Tongue (tissue), 3 donors: ENCODE measurements at places on chromosomes 2 and 18.

DNA sequence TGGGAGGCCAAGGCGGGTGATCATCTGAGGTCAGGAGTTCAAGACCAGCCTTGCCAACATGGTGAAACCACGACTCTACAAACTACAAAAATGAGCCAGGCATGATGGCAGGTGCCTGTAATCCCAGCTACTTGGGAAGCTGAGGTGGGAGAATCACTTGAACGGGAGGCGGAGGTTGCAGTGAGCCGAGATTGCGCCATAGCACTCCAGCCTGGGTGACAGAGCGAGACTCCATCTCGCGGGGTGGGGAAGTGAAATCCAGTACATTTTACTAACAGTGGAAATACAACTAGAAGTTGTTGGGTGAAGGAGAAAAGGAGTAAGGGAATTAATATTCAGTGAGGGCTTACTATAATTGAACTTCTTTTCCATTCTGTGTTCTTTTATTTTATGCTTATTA lies 13.2 kb upstream of the ENOSF1 start:
- no peak for DNase-seq

DNA sequence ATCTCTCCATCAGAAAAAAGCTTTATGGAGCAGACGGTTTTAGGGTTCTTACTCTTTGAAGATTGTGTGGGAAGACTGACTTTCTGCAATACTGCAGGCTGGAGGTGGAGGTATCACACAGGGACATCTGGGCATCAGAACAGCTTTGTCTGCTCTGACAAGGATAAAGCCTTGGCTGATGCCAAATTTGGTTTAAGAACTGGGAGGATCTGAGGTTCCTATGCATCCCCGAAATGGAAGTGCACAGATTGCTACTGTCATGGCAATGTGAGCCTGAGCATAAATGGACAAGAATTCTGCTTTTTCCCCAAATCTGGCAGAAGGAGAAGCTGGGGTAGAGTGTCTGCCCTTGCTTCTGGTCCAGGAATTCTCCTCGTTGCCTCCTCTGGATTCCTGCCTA lies 424.3 kb downstream of the SLC4A3 start:
- no peak for DNase-seq

DNA sequence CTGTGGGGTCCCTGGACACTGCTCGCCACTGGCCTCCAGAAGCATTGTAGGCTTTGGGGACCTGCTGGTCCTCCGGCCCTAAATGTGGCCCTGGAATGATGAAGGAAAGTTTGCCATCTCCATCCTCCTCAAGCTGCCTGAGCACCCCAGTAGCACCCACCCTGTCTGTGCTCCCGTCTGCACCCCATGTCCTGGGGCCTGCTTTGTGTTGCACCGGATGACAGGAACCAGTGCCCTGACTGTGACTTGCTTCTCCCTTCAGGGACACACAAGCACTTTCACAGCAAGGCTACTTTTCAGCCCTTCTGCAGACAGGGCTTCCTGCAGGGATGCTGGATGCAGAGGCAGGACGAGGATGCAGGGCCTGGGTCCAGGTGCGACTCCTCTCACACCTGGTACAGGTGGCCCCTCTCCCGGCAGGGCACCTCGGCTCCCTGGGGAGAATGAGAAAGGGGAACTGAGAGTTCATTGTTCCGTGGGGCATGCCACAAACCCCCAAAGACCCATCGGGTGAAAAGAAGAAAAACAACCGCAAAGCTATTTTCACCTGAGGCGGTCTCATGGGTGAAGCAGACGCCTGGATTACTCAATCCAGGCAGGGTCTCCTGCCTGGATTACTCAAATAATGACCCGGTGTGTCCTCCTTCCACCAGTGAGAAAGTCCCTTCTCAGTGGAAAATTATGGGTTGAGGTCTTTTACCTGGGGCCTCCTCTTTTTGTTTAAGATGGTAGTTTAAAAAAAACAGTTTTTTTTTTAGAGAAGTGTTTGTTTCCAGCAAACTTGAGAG lies 74.9 kb downstream of the LONRF2 start:
- no peak for DNase-seq

DNA sequence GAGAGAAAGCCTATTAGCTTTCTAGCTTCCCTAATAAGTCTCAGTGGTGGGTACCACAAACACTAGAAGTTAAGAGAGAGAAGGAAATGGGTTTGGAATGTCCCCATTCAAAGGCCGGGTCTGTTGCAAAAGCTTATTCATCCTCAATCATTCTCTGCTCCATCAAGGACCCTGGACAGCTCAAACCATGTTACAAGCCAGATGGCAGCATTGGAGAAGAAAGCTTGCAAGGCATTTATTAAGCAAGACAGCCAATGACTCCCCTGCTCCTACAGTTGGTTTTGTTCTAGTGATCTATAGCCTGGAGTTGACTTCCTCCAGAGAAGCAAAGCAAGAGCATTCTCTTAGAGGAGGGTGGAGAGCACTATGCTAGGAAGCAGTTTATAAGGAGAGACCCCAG lies 86.9 kb upstream of the LMAN1 start:
- peak; percentile 53 for DNase-seq

DNA sequence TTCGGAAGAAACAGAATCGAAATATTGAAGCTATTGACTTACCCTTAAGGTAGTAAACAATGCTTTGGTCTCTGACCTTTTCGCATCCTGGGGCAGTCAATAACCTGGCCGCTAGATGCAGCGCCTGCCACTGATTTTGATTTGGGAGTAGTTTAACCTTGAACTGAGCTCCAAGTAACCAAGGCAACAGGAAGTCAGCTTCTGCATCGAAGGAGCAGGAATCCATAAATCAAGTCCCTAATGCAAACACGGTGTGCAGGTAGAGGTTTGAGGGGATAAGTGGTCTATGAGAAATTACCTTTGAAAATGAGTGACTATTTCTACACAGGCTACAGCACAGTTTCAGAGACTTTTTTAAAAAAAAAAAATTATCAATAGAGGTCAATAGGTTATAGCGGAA lies 353.5 kb downstream of the SETBP1 start:
- no peak for DNase-seq

DNA sequence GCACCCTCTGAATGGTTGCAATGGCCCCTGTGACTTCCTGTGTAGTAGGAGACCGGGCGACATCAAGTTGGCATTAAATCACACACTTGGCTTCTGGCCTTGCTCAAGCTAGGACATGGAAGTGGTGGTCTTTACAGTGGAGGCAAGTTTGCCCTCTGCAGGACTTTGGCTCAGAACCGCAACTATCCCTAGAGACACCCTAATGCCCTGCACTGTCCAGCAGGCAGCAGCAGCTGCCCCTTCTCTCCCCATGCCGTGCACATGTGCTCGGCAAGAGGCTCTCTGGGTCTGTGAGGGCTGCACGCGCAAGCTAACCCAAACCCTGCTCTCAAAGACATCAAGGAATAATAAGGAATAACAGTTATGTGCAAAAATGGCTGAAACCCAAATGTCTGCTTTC lies 106.5 kb downstream of the COL6A3 start:
- DNase-seq: no peak

GRCh38 chr2:180385601-180386201 lies 378.6 kb upstream of the CWC22 start:
- peak; percentile 74 for DNase-seq

DNA sequence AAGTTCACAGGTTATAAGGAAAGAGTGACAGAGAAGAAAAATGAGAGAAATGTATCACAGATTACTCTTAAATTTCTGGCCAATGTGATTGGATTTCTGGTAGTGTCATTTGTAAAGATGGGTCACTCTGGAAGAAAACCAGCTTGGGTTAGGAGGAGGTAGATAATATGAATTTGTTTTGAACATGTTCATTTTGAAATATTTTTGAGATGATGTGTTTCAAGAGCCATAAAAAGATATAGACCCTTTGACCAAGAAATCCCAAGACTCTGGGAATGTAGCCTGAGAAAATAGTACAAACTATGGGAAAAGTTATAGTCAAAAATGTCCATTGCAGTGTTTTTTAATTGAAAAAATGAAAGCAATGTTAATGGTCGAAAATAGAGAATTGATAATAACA lies 70.7 kb downstream of the CALCRL start:
- DNase-seq: no peak

DNA sequence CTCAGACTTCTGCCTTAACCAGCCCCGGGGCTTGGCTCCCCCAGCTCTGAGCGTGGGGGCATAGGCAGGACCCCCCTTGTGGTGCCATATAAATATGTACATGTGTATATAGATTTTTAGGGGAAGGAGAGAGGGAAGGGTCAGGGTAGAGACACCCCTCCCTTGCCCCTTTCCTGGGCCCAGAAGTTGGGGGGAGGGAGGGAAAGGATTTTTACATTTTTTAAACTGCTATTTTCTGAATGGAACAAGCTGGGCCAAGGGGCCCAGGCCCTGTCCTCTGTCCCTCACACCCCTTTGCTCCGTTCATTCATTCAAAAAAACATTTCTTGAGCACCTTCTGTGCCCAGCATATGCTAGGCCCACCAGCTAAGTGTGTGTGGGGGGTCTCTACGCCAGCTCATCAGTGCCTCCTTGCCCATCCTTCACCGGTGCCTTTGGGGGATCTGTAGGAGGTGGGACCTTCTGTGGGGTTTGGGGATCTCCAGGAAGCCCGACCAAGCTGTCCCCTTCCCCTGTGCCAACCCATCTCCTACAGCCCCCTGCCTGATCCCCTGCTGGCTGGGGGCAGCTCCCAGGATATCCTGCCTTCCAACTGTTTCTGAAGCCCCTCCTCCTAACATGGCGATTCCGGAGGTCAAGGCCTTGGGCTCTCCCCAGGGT lies 5.5 kb downstream of the CTDSP1 start:
- DNase-seq: no peak

DNA sequence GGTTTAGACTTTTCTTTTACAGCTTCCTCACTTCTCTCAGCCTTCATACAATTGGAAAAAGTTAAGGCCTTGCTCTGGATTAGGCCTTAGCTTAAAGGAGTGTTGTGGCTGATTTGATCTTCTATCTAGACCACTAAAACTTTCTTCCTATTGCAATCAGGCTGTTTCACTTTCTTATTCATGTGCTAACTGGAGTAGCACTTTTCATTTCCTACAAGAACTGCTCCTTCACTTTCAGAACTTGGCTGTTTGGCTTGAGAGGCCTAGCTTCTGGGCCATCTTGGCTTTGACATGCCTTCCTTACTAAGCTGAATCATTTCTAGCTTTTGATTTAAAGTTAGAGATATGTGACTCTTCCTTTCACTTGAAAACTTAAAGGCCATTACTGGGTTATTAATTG lies 114.3 kb downstream of the ARHGEF4 start:
- DNase-seq: no peak

- DNase-seq: peak; percentile 65
Measured at GRCh38 chr18:1018181-1018681, 113.6 kb downstream of the ADCYAP1 start.

GRCh38 chr2:23241121-23241520 lies 143.9 kb upstream of the KLHL29 start:
- DNase-seq: peak; percentile 91

DNA sequence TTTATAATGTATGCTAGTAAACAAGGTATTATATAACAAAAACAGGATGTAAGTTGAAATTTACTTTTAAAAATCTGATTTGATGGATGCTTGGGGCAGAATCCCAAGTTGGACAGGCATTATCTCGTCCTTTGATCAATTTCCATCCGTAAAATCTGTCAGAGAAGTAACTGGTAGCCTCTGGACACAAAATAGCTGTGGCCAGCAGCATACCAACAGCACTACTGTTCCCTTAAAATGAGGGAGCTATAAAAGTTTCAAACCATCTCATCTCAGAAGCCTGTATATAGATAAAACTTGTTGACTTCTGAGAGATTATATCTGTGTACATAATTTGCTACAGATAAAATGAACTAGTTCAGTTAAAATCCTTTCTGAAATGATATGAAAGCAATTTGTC lies 14.7 kb upstream of the METAP1D start:
- no peak for DNase-seq

GRCh38 chr2:200677721-200678532 lies 92.1 kb downstream of the AOX1 start:
- peak; percentile 53 for DNase-seq

DNA sequence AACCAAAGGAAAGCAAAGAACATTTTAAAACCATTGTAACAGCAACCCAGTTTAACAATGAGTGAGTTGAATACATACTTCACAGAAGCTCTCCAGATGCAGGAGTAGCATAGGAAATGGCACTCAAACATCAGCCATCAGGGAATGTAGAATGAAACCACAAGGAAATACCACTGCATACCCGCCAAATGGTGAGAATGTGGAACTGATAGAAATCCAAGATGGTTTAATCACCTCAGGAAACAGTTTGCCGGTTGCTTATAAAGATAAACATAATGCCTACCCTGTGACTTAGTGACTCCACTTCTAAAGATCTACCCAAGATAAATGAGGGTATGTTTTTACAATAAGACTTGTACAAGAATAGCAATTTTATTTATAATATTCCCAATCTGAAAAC lies 132.0 kb downstream of the GALNT1 start:
- DNase-seq: no peak

- no peak for DNase-seq
Measured at GRCh38 chr2:42880738-42881690, 88.6 kb upstream of the HAAO start.

GRCh38 chr2:83291083-83291482 lies 1168.0 kb downstream of the SUCLG1 start:
- DNase-seq: no peak

DNA sequence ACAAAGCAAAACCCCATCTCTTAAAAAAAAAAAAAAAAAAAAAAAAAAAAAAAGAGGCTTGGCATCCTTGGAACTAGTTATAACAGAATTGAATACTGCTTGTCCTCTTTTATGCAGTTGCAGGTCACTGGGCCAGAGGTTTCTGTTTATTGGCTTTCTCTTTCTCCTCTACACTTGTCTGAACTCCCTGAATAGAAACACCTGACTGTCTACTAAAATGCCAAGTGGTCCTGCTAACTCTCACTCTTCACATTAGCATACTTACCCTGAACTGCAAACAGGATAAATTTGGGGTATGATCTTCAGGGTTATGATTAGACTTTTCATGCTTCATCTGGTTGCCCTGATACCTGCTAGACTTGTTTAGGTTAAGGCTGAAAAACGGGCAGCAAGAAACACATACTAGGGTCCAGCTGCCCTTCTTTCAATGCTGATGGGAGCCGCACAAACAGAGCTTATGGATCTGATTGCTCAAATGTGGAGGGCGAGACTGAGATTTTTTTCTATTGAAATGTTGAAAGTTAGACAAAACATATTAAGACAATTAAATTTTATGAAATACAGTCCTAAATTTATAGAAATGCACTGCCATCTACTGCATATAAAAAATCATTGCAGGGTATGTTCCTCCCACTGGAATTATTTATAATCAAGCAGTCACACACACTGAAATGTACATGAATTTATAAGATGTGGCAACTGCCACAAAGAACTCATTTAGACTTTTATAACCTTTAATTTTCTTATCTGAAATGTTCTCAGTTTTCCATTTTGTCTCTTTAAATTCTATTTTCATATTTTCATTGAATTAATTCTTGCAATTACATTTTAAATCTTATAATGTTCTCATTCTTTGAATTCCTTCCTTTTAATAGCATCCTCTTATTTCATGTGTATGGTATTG lies 40.8 kb downstream of the GTF3C3 start:
- DNase-seq: peak; percentile 22

GRCh38 chr18:58303363-58303762 lies 259.3 kb downstream of the NEDD4L start:
- no peak for DNase-seq
